ENCODE measurements at places on chromosomes 2 and 18.

DNA sequence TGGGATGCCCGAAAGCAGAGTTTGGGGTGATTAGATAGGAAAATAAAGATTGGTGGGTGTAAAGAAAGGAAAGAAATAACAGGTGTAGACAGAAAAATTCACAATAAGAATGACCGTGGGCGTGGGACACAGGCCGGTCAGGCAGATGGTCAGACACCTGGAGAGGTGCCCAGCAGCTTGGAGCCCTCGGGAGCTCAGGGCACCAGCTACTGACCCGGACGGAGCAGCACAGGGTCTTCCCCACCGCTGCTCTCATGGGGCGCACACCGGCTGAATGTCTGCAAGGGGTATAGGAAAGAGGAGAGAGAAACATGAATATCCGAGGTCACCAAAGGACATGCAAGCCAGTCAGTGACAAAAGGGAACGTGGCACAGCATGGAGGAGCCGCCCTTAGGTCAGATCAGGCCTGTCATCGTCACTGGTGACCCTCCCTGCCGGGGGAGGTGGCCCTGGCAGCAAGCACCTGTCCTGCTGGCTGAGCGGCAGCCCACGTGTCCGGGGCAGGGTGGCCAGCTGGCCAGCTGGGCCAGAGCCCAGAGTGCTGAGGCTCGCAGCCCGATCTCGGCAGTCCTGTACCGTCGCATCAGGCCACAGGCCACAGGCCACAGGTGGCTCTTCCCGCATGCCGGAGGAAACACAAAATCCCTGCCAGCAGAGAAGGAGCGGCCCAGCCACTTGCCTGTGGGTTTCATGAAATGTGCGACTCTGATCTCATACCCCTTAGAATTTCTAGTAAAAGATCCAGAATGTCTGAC is 112.0 kb upstream of the NDUFV2 start:
- DNase-seq, result no peak

DNA sequence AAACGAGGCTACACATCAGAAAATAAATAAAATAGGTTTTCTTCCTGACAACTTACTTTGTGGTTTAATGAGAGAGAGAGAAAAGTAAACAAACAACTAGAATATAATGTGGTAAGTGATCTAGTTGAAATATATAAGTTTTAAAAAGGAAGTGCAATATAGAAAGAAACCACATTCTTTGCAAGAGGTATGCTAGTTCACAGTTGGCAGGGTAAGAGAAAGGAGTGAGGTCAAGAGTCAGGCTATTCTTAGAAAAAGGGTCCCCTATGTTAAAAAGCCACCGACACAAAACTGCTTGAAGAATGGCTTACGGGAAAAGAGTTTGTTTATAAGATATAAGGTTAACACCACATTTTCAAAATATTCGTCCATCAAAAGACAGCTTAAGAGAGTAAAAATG is 462.1 kb downstream of the ERBB4 start:
- no peak for DNase-seq

GRCh38 chr2:6452702-6453481 is 412.8 kb downstream of the CMPK2 start:
- DNase-seq, result no peak

GRCh38 chr2:213288913-213289700 is 4.8 kb downstream of the SPAG16 start:
- no peak for DNase-seq

- no peak for DNase-seq
Observed at GRCh38 chr2:177165721-177166711, 46.6 kb upstream of the HNRNPA3 start.

- no peak for DNase-seq
Observed at GRCh38 chr18:29164020-29164706, 987.2 kb upstream of the CDH2 start.

GRCh38 chr2:235711527-235711926 is 217.7 kb downstream of the AGAP1 start:
- DNase-seq, result no peak

DNA sequence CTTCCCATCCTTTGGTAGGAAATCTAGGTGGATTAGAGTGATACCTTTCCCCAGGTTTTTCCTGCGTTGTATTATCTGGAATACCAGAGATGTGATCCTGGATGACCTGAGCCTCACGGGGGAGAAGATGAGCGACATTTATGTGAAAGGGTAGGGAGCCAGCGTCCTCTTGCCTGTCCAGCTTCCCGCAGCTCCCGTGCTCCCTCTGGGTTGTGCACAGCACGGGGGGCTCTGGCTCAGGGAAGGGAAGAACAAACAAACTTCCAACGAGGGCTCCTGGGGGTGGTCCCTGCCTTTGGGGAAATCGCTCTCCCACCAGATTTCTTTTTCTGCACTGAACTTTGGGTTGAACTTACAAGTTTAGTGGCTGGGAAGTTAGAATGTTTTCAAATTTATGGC is 215.7 kb downstream of the DYSF start:
- DNase-seq, result no peak
